ENCODE measurements at places on chromosomes 7 and 10.

DNA sequence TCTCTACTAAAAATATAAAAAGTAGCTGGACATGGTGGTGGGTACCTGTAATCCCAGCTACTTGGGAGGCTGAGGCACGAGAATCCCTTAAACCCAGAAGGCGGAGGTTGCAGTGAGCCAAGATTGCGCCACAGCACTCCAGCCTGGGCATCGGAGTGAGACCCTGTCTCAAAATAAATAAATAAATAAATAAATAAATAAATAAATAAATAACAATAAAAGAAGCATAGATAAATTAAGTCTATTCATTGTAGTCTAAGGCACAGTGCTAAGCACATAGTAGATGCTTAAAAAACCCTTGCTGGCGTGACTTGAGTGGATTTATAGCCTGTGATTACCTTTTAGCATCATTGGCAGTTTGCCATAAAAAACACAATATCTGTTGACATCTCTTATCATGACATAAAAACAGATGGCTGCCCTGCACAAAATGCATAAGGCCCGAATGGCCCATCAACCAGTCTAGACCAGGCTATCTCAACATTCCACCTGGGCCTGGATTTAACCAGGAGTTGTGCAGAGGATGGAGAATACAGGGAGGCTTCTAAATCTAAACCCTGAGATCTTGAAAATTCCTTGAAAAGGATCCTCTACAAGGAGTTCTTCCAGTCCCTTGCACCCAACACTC lies 94.9 kb downstream of the PRLHR start:
- no peak for DNase-seq

DNA sequence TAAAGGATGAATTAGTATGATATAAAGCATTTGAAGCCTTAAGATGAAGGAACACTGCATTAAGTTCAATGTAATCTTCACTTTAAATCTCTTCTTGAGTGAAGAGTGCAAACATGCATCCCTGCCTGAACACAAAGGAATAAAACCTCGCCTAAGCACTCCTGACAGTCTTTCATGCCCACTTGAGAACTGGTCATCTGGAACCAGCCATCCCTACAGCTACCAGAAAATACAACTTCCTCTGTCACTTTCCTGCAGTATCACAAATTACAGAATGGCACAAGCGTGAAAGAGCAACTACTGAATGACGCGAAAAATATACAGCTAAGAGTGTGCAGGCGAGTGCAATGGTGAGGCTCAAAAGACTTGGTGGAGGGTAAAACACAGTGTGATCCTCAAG lies 1079.9 kb downstream of the CNTNAP2 start:
- DNase-seq: no peak

DNA sequence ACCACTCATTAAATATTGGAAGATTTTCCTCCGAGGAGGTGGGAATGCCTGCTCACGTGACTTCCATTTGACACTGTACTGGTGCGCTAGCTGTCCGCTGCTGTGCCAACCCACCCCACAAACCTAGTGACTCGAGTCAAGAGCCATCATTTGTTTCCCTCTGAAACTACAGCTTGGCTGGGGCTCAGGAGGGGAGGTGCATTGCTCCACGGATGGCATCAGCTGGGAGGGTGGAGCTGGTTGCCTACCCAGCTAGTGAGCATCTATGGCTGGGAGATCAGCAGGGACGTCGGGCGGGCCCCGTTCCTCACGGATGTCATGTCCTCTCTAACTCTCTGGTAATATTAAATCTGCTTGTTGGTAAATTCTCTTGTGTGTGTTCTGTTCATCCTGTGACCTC lies 9.5 kb upstream of the FOXL3 start:
- DNase-seq: no peak

- no peak for DNase-seq
Observed at GRCh38 chr10:112622786-112623185, 175.8 kb downstream of the VTI1A start.

DNA sequence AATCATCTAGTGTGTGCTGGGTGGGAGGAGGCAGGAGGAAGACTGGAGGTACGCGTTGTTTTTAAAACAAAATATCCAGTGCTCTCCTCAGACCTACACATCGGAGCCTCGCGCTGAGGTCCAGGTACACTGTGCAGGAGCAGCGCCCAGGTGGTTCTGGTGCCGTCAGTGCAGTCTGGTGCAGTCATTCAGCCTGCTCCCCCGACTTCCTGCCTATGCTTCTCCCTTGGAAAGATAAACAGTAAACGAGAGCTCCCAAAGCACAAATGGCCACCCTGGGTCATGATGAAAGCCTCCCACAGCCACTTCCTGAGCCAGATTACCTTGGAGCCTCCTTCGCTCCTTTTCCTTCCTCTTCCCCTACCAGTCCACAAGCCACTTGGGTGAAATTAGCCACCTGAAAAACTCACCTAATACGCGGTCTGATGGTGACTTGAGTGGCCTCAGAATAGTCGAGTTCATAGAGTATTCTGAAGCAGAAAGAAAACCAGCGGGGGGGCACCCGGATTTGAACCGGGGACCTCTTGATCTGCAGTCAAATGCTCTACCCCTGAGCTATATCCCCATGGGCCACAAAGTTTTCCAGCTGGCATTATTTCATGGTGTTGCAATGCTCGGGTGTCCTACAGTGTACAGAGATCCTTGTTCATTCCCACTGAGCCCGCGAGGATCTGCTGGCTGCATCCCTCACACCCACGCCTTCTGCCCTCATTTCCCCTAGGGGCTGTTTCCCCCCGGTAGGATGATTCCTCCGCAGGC lies 82.5 kb downstream of the ZNF467 start:
- DNase-seq: peak; percentile 27

DNA sequence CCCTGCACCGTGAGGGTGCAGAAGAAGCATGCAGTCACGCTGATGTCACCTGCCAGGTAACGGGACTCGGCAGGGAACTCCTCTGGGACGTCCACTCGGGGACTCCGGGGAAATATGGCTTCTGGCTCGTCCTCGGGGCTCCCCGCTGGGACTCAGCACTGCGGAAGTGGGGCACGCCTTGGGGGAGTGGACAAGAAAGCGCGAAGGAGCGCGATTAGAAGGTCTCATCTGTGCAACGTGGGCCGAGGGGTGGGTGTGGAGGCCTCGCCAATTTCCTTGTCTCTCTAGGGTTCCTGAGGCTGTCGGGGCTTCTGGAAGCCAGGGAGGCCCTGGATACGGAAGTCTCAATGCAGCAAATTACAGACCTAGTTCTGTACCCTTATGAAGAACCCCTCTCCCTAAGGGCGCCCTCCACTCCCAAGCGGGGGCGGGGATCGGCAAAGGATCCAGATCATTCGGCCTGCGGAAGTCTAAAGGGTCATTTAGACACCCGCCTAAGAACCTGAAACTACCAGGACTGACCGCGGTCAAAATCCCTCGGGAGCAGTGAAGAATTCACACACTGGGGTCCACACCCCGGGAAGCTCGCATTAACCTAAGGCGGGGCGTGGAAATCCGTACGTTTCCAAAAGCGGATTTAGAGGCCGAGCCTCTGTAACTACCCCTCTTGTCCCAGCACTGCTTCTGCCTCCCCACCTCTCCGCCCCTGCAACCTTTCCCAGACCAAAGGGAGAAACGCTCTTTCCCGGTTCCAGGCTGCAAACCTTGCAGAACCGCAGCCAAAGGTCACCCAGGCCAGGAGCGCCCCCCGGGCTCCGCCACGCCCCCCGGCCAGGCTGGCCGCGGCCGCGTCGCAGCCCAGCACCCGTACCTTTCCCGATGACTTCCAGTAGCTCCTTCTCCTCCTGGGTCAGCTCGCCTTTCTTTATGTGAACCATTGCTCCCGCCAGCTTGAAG lies 640 bp downstream of the ANKMY2 start:
- peak; percentile 65 for DNase-seq

DNA sequence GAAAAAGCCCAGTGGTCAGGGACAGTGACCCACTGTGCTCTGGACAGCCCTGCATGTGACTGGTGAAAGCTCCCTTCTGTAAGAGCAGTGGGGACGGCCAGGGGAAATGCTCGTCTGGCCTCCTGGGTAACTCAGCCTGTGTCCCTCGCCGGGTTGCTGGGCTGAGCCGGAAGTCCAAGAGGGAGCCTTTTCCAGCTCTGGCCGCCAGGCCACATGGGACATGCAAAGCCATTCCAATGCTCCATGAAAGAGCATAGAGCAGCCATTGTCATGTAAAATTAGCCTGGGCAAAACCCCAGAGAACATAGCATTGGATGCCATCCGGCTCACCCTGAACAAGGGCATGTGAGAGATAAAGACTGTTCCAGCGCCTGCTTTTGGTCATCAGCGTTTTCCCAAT lies 64.9 kb upstream of the ADRB1 start:
- DNase-seq: no peak

- no peak for DNase-seq
Observed at GRCh38 chr10:127679642-127680255, 57.2 kb upstream of the FOXI2 start.

DNA sequence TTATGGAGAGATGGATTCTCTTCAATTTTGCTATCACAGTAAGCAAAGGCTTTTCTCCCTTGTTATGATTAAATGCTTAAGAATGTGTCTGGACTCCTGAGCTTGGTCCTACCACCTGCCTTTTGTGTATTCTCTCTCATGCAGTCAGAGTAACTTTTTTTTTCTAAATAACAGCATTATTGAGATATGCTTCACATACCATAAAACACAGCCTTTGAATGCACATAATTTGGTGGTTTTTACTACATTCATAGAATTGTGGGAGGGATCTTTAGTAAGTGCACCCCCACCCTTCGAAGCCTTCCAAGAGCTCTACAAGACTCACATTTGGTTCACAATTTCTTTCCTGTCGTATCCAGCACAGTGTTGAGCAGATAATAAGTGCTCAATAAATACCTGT lies 175.5 kb downstream of the ADAM12 start:
- no peak for DNase-seq

DNA sequence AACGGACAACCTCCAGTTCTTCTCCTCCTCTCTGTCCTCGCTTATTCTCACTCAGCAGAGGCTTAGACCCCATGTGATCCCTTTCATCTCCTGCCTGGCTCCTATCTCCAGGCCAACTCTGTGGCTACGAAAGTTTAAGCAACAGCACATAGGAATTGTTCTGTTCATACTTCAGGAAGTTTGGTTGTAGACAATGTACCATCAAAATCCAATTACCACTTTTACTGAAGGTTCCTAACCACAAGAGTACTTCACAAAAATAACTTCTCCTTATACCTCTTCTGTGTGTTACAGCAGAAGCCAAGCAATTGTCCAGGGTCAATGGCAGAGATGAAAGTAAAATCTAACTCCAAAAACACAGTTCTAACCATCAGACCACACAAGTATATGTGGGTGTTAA lies 80.0 kb downstream of the SLC25A13 start:
- DNase-seq: no peak

DNA sequence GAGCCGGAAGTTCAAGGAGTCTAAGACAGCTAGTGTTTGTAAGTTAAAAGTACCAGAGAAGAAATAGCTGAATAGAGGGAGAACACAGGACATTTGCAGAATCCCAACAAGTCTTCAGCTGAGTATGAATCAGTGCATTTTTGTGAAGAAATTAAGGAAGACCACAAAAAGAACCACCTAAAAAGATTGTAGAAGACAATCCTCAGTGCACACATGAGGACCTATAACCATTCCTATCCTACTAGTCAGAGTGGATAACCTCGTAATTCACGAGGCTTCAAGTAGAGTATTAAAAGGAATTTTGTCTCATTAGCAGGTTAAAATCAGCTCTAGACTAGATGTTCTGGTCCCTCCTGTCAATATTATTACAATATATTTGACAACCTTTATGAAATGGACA lies 295.4 kb upstream of the KAT6B start:
- no peak for DNase-seq

GRCh38 chr10:72145657-72146056 lies 57.3 kb upstream of the SPOCK2 start:
- DNase-seq: no peak

DNA sequence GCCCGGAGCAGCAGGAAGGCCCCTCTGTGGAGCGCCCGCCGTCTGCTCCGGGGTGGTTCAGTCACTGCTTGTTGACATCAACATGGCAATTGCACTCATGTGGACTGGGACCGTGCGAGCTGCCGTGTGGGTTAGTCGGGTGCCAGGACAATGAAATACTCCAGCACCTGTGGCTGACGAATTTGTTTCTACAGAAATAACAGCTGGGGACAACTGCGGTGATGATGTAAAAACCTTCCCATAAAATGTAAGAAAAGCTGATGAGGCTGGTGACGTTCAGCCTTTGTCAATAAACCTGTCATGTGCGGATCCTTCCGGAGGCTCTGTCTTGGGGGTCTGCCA lies 5.6 kb downstream of the GPER1 start:
- DNase-seq: no peak

GRCh38 chr10:61623161-61623560 lies 39.6 kb upstream of the CABCOCO1 start:
- DNase-seq: no peak

DNA sequence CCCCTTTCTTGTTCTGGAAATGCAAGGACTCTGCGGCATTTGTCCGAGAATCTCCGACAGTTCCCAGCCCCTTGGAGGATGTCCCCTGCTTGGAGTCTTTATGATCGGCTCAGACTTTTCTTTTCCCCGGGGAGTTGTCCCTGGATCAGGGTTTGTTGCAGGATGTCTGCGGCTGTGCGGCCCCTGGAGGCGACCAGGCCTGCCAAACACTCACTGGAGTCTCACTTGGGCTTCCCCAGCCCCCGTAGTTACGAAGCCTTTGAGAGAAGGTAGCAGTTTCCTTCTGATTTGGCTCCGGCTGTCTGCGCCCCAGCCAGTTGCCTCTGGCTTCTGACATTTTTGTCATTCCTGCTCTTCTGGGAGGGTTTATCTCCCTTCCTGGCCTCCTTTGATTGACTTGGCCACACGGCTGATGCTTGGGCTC lies 16.1 kb downstream of the COL26A1 start:
- DNase-seq: no peak

GRCh38 chr7:77542409-77542808 lies 5.3 kb downstream of the PTPN12 start:
- no peak for DNase-seq

DNA sequence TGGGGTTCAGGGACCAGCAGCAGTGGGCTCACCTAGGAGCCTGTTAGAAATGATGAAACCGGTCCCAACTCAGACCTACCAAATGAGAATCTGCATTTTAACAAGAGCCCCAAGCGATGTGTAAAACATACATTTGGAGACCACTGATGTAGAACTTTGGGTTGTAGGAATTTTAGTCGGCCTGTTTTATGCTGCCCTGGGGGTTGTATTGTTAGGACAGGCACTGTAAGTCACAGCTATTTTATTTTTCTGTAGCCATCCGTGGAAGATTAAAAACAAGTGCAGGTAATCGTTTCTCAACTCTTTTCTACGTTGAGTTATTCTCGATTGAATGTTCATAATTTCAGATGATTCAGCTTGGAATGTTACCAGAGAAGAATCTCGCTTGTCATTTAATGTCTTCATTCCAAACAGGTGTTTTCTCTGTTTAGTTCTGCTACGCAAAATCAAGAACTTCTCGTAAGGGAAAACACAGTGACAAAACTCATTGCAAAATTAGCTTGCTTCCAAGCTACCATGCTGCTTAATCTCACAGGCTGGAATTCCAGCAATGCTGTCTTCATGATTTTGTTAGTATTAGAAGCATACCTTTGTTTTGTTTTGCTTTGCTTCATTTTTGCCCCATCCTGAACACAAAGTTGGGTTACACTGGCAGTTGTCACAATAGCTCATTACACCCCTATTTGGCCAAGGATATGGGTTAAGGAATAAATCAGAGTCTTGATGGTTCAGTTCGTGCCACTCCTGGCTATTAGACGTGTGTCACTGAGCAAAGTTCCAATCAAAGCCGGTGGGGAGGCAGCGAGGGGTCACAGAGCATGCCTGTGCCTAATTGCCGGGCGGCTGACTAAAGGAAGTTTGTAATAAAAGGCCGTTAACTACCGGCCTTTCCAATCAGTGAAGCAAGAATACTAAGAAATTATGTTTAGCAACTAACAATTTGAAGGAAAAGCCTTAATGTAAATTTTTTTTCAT lies 676.9 kb downstream of the GATA3 start:
- DNase-seq: no peak

- no peak for DNase-seq
Observed at GRCh38 chr7:130904031-130904757, 170.2 kb upstream of the KLF14 start.

GRCh38 chr7:92158660-92159575 lies 20.0 kb downstream of the LRRD1 start:
- no peak for DNase-seq
